ENCODE measurements at places on chromosomes 4 and X.

DNA sequence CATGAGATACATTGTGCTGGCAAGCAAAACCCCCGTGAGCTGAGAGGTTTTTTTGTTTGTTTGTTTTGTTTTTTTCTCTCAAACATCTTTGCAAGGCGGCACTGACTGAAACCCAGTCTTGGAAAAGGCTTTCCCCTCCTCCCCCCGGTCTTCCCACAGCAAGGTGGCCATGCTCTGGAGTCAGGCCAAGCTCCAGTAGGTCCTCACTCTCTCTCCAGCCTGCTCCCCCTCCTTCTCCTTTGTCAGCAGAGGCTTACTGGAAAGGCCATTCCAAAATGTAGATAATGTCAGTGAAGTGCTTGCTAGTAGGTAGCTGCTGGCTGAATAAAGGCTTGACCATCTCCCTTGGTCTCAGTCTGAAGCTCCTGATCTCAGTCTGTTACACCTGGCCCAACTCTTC is 32.6 kb downstream of the FRMPD3 start:
- DNase-seq = no peak

GRCh38 chrX:113726009-113726408 is 857.9 kb upstream of the HTR2C start:
- DNase-seq = no peak

- no peak for DNase-seq
Measured at GRCh38 chr4:39043861-39044363, 11.7 kb upstream of the TMEM156 start.

DNA sequence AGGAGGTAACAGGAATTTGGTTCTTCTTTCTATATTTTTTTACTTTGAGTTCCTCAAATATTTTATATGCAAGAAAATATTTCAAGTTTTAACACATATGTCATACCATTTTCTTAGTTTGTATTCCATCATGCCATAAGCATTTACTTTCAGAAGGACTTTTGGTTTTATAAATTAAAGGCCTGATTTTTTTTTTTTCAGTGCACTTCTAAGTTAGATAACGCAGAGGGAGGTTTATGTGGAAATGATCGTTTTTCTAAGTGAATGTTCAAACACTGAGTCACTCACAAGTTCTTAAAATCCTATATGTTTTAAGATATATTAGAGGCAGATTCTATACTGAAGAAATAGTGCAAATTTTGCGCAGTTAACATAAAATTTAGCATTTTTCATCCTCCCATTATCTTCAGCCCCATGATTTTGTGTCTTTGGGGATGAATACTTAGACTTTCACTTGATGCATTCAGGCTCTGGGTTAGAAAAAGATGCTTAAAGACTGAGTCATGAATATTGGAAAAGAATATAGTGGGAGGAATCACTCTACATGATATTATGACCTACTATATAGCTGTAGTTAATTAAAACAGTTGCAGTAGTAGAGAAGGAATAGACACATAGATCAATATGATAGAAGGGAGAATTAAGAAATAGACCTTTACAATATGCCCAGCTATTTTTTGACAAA is 54.9 kb downstream of the COL4A5 start:
- no peak for DNase-seq

GRCh38 chr4:56731857-56732256 is 50.8 kb upstream of the HOPX start:
- no peak for DNase-seq

GRCh38 chrX:97168646-97169045 is 284.9 kb downstream of the RPA4 start:
- no peak for DNase-seq

- no peak for DNase-seq
Measured at GRCh38 chrX:30615229-30615628, 37.7 kb upstream of the TASL start.

DNA sequence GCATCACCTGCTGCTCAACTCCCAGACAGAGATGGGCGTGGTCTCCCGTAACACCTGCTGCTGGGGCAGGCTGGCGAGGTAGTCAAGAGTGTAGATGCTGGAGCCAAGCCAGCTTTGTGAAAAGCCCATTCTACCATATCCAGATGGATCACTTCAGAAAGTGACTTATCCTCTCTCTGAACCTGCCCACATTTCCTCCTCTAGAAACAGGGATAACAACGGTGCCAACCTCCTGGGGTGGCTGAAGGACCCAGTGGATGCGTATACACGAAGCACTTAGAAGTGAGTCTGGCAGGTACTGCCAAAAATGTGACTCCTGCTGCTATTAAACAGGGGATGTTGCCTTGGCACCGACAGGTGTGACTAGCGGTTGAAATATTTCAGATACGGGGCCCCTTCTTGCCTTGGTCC is 95.8 kb downstream of the SORBS2 start:
- DNase-seq = no peak

GRCh38 chr4:52670121-52670520 is 11.0 kb upstream of the USP46 start:
- DNase-seq = no peak

DNA sequence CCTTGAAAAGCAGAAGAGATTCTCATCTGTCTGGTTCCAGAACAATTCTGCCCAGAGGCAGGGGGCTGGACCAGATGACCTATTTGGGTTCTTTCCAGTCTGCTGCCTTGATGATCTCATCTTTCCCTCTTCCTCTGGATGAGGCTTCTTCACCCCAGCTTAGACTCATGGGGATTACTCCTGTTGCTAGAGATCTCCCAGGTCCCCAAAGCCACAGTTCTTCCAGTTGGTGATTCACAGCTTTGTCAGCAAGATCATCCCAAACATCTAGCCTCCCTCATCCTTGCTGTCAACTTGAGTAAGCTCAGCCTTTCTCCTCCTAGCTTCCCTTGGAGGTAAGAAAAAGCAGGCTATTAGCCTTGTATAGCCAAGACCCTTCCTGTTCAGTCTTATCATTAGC is 64.2 kb upstream of the PJA1 start:
- no peak for DNase-seq

GRCh38 chr4:97238956-97239666 is 904.2 kb downstream of the STPG2 start:
- no peak for DNase-seq

DNA sequence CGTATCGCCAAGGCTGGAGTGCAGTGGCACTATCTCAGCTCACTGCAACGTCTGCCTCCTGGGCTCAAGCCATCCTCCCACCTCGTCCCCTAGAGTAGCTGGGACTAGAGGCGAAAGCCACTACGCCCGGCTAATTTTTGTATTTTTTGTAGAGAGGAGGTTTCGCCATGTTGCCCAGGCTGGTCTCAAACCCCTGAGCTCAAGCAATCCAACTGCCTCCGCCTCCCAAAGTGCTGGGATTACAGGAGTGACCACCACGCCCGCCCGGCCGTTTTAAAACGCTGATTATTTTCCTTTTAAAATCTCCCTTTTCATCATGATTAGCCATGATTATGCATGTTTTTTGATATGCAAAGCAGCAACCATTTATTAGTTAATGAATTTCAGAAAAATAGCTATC is 2.2 kb downstream of the N4BP2 start:
- DNase-seq = no peak

DNA sequence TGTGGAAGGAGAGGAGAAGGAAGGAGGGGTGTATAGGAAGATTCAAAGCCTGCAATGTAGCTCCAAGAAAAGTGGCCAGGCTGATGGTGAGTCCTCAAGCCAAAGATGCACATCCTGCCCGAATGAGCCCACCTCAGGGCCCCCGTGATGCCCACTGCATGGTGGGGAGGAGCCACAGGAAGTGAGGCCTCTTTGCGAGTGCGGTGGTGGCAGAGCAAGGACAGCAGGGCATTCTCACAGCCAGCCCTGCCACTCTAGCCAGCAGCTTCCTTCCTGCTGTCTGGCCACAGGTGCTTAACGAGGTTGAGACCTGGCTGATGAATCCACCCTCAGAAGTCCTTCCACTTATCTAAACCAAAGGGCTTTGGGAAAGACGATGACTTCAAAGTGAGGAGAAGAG is 55.8 kb downstream of the BCOR start:
- DNase-seq = no peak

- DNase-seq = no peak
Measured at GRCh38 chrX:39716802-39717540, 380.8 kb downstream of the BCOR start.

GRCh38 chr4:102299354-102300107 is 45.8 kb downstream of the SLC39A8 start:
- DNase-seq = no peak

- no peak for DNase-seq
Measured at GRCh38 chr4:159383562-159383931, 280.7 kb downstream of the RAPGEF2 start.

- no peak for DNase-seq
Measured at GRCh38 chrX:109373468-109373867, 108.4 kb downstream of the GUCY2F start.

DNA sequence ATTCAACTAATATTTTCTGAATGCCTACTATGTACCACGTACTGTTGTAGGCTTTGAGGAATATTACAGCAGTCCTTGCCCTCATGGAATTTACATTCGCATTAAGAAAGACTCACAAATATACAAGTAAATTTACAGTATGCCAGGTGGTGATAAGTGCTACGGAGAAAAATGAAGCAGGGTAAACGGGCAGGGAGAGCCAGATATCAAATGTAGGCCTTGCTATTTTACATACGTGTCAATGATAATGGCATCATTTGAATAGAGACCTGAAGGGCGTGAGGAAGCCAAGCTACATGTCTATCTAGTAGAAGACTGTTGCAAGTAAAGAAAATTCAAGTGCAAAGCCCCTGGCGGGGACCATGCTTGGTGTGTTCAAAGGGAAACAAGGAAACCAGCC is 65.2 kb downstream of the AMMECR1 start:
- DNase-seq = no peak

GRCh38 chr4:153937289-153937688 is 148.4 kb upstream of the SFRP2 start:
- no peak for DNase-seq

DNA sequence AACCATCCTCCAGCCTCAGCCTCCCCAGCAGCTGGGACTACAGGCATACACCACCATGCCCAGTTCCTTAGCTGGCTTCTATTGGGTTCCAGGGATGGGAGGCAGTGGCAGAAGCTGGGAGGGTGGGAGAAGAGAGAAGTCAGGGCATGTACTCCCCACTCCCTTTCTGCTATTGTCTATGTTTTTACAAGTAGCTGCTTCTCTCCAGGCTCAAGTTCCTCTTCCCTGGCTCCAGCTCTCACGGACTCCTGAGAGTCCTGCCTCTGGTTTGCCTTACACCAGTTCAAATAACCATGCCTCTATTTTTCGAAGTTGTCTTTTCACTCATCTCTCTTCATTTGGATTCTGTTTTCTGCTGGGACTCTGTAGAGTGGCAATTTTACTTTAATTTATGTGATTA is 2.9 kb downstream of the TBC1D9 start:
- DNase-seq = no peak

GRCh38 chrX:69988955-69989394 is 60.8 kb downstream of the AWAT2 start:
- no peak for DNase-seq

DNA sequence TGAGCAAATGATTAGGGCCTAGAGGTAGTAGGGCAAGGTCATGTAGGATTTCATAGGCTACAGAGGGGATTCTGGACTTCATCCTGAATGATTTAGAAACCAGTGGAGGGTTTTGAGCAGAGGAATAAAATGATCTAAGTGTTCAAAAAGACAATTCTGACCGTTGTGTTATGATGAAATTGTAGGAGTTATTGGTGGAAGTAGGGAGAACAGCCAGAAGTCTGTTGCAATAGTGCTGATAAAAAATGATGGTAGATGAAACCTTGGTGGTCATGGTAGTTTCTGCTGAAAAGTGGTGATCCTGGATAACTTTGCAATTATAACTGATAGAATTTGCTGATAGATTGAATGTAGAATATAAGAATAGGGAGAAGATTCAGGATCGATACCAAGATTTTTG is 60.2 kb downstream of the MID1IP1 start:
- DNase-seq = no peak

DNA sequence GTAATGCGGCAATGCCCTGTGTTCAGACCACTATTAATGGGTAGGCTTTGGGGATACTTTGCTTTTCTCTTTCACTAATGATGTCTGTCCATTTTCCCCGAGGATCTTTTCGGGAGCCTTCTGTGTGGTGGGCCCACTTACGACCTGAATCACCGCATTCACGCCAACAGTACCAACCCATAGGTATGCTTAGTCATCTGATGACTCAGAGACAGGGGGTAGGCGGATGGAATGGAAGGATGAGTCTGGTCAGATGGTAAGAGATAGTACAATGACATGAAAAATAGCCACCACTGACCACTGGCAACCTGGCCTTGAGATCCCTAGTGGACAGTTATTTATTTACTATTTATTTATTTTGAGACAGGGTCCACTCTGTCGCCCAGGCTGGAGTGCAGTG is 76.0 kb upstream of the DHRSX start:
- DNase-seq = no peak

DNA sequence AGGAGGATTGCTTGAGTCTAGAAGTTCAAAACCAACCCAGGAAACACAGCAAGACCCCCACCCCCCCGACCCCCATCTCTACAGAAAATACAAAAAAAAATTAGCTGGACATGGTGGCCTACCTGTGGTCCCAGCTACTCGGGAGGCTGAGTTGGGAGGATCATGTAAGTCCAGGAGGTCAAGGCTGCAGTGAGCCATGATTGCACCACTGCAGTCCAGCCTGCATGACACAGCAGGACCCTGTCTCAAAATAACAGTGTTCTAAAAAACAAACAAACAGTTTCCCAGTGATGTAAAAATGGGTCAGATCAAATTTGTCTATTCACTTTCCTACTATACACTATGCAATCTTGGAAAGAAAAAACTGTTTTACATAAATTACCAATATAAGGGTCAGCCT is 2.0 kb upstream of the CBR4 start:
- no peak for DNase-seq

DNA sequence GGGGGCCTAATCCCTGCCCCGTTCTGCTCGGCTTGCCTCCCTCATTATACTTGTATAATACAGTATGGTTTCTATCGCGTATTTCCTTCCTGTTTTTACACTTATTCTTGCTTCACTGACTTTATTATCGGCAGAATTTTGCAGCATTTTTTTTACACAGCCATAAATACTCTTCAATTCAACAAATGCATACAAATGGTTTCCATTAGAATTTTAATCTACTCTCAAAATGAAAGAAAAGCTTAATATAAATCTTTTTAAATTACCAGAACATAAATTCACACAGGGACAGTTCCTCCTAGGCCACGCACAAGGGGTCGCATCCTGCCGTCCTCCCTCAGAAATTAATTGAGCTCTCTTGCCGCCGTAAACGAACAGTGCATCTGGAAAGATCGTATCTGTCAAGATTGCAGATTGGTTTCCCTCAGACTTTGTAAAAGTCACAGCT is 42.9 kb downstream of the DCTD start:
- no peak for DNase-seq

- DNase-seq = no peak
Measured at GRCh38 chr4:121255986-121256750, 92.0 kb upstream of the TNIP3 start.

DNA sequence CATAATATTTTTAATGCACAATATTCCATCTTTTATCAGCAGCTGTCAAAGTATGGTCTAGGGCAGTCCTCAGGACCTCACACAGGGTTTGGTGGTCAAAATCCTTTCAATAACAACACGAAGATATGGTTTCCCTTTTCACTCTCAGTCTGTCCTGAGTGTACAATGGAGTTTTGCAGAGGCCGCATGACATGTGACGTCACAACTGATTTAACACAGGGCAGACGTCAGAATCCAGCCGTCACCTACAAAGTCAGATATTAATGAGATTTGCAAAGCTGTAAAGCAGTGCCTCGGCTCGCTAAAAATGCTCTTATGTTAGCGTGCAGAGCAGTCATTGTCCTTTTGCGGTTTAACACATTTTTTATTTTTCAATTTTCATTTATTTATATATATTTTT is 12.5 kb downstream of the ABLIM2 start:
- no peak for DNase-seq
